Psoas muscle (tissue), 8 donors: ENCODE measurements at places on chromosomes 12 and 14. TPM values are rescaled to one million over a fixed set of nuclear protein-coding genes. Genes with fewer than 3 reads are reported as not detected.
A peak's percentile ranks its signal among the peaks of the same experiment; 100 is the strongest.

- DNase-seq = no peak
These were observed 9.2 kb upstream of the CCDC196 start for GRCh38 chr14:66476964-66477363.

- no peak for DNase-seq
These were observed 378.7 kb downstream of the PRKD1 start for GRCh38 chr14:29548948-29549370.

- no peak for DNase-seq
These were observed 5.1 kb downstream of the RTL1 start for GRCh38 chr14:100898465-100898864.

DNA sequence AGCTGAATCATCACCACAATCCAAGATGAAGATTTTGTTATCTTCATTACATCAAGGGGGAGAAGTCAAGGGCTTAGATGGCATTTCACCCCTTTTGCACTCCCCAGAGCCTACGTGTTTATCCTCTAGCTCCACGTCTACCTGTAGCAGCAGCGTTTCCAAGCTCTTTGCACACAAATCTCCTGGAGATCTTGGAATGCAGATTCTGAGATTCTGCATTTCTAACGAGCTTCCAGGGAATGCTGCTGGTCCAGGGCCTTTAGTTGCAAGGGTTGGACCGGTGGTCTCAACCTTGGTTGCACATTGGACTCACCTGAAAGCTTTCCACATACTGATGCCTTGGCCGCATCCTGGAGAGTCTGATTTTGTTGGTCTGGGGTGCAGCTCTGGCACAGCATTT lies 49.5 kb upstream of the STON2 start:
- DNase-seq = no peak

GRCh38 chr14:37139710-37140109 lies 32.7 kb downstream of the SLC25A21 start:
- DNase-seq = no peak

DNA sequence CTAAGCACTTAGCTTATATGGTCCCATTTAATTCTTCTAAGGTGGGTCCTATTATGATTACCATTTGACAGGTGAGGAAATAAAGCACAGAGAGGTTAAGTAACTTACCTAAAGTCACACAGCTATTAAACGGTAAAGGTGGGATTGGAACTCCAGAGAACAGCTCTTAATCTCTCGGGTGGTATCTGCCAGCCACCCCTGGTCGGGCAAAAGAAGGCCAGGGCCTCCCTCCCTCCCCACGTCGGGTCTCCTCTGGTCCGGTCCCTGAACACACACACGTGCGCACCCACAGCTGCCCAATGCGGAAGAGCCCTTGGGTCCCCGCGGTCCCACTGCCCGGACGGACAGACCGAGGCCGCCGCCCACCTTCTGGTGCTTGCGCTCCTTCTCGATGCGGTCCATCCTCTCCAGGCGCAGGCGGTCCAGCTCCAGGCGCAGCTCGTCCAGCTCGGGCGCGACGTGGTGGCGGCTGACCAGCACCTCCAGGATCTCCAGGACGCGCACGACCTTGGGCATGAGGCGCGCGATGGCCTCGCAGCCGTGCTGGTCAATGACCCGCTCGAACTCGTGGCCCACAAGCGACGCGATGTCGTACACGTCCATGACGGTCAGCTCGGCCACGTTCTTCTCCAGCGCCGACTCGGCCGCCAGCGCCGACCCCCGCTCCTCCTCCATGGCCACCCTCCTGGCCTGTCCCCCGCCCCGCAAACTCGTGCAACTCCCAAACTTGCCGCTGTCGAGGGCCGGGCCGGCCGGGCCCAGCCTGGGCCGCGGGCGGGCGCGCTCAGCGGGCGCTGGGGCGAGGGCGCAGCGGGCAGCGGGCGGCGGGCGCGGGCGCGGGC lies 490 bp downstream of the RILPL1 start:
- peak; percentile 83 for DNase-seq

GRCh38 chr12:52242442-52243258 lies 9.6 kb downstream of the KRT7 start:
- DNase-seq = peak; percentile 28

- DNase-seq = no peak
These were observed 359.8 kb downstream of the ATP23 start for GRCh38 chr12:58301038-58301729.

DNA sequence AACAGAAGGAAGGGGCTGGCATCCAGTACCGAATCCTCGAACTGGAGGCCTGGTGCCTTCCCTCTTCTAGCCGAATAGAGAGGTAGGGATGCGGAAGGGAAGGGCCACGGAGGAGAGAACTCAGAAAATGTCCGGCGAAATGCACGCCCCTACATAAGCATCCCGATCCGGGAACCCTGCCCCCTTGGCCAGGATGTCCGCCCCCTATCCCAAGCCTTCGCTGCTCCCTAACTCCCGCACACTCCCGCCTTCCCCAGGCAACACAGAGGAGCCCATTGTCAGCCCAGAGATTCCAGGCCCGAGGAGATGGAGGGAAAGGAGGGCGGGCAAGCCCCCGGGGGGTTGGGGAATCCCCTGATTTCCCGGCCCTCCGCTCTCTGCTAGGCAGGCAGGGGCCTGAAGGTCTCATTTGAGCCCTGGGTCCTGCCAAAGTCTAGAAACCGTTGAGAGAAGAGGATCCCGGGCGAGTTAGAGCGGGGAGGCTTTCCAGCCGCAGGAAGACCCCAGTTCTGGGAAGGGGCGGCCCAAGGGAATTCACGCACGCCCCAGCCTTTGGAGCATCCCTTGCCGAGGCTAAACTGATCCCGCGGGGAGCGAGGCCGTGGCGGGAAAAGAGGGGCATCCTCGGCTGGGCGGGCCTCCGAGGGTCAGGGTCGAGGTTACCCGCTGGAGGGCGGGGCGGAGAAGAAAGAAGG lies 569 bp upstream of the ARHGEF40 start:
- DNase-seq = peak; percentile 47

DNA sequence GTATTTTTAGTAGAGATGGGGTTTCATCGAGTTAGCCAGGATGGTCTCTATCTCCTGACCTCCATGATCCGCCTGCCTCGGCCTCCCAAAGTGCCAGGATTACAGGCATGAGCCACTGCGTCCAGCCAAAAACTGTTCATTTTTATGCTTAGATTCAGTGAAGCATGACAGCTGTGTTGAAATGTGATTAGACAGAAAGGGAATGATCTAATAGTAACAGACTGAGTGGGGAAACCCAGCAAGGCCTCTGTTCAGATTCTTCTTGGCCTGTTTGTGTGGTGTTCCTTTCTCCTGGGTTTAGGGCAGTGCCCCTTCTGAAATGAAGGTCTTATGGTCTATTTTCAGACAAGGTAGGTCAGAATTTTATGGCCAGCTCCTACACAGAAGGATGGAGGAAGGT lies 11.8 kb upstream of the ABCD4 start:
- DNase-seq = no peak

- DNase-seq = no peak
These were observed 1.5 kb downstream of the RAB21 start for GRCh38 chr12:71756054-71756690.

DNA sequence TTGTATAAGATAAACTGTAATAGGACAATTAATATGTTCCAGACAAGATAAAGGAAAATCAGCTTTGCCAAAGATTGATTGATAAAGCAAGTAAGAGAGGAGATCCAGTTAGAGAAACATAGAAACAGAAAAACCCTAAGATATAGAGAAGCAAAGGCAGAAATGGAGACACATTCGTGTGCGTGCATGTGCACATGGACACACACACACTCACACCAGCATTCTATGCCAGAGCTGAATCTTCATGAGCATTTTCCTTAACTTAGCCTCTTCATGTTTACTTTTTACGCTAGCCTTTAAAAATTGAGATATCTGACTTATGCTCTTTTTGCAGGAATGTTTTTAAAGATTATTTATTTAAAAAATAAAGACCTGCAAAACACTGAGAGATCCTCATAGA lies 168.5 kb upstream of the ATP2B1 start:
- DNase-seq = no peak

DNA sequence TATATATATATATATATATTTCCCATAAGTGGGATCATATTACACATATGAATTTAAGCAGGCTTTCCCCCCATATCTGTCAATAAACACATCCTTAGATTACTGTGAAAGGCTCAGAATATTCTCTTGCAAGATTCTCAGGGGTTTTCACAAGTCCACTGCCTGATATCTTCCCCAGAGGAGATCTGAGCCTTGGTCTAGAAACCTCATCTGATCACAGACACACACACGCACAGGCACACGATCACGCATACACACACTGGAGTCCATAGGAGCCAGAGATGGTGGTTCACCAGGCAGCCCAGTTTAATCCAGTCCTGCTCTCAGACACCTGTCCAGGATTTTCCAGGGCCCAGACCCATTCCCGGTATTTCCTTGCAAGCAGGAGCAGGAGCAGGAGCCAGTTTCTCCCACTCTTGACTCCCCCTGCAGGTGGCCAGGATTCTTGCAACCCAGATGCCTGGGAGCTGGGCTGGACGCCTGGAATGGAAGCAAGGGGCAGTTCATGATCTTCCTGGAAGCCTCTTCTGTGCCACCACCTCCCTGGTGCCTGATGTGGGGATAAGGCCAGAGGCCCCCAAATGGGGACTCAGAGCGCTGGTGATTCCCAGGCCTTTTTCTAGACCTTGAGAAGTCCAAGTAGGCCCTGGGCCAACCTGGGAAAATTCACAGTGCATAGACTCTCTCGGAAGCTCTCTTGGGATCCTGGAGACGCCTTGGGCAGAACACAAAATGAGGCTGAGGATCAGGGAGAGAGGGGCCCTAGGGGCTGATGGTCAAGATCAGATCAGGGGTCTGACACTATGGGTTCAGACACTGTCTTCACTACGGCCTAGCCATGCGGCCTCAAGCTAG lies 16.5 kb upstream of the KRT78 start:
- peak; percentile 45 for DNase-seq

GRCh38 chr14:92794961-92795360 lies 856 bp downstream of the GOLGA5 start:
- DNase-seq = no peak

DNA sequence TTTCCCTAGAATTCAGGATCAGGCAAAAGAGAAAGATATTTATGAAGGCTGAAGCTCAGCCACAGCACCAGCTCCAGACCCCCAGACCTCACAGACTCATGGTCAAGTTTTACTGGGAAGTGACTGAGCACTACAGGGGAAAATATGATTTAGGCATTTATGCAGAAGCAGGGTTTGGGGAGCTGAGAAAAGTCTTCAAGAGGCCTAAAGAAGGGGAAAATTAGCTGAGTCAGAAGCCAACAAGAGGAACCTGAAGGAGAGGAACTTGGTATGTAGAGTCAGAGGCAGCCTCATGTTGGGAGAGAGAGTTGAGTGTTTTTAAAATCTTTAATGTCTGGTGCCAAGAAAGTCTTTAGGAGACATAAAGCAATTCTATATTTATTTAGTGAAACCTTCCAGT lies 63.0 kb downstream of the FOS start:
- DNase-seq = no peak

DNA sequence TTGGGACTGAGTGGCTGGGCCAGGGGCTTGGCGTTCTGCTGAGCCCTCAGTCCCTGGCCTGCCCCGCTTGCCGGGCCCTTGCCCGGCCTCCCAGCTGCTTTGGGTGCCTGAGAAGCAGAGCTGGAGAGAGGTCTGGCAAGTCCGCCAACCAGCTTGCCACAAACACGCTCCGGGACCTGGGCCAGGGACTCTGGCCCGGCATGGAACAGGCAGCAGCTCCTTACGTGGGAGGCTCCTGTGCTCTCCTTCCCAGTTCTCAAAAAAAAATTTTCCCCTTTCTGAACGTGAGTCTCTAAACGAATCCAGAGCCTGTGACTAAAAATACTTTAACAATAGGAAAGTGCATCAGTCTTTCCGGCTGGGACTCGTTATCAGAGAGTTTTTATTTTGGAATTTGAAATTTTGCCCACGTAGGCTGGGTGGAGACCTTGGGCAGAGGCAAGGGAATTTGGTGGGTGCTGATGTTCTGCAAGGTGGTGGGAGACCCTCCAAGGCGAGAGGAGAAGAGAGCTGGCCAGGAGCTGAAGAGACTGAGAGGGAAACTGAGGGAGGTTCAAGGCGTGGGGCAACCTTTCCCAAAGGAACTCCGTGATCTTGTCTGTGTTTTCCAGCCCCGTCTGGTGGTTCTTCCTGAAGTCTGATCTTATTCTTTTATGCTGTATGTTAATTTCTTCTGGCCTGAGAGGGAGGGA lies 6.8 kb upstream of the NR4A1 start:
- DNase-seq = peak; percentile 91

GRCh38 chr12:62697893-62698292 lies 231.3 kb downstream of the MON2 start:
- no peak for DNase-seq

DNA sequence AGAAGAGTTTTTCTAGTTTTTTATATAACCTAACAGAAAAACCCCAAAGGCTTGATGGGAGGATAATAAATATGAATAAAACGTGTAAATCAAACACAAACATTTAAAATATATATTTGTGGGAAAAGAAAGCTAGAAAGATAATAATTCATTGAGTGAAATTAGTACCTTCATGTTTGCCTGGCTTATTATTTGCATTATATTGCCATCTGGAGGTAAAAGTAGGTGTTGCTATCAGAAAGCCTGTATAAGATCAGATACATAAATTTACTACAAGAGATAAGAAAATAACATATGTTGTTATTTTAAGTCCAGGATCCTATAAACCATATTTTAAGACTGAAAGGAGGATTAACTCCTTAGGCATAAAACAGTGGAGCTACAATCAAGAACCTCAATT lies 77.7 kb downstream of the NTS start:
- no peak for DNase-seq

GRCh38 chr12:88726806-88727720 lies 146.8 kb upstream of the KITLG start:
- DNase-seq = no peak

DNA sequence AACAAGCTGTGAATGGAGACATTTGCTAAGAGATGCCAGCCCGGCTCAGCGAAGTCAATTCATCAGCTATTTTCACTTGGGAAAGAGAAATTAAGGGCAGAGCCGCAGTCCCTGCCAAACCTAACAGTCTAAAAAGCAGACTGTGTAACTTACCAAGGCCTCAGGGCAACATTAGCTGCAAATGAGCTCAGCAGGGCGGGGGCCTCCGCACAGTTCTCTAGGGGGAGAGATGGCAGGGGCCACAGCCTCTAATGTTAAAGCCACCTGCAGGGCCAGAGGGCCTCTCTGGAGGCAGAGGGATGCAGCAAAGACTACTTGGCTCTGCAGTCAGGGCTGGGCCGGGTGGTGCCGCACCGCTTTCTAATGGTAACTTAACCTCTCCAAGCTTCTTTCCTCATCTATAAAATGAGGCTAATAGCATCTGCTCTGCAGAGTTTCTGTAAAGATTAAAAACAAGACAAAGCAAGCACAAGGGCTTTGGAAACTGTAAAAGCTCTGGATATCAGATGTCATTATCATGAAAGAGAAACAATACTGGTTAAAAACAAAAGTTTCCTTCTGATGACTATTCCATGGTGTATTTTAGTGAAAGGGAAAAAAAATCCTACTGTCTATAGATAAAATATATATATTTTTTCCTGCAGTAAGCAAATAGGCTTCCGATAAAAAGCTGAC lies 13.4 kb upstream of the GPRC5A start:
- DNase-seq = no peak

CLEC1B gene
- total RNA-seq = not detected

NUDT14 gene
- total RNA-seq = 44.5 TPM

COL2A1 gene
- 0.06 TPM for total RNA-seq

HOXC11 gene
- not detected for total RNA-seq

BATF gene
- total RNA-seq = not detected

CLEC12A gene
- total RNA-seq = 0.66 TPM

LIMA1 gene
- total RNA-seq = 25.3 TPM

PCBP2 gene
- 507 TPM for total RNA-seq

RNASE11 gene
- not detected for total RNA-seq

RTN1 gene
- total RNA-seq = 0.73 TPM

INSM2 gene
- not detected for total RNA-seq

EML1 gene
- 40.4 TPM for total RNA-seq

MMP19 gene
- 2.0 TPM for total RNA-seq

CLEC4C gene
- not detected for total RNA-seq

KRT74 gene
- not detected for total RNA-seq

MIPOL1 gene
- 5.6 TPM for total RNA-seq

SLC5A8 gene
- not detected for total RNA-seq

ERGIC2 gene
- 73.7 TPM for total RNA-seq
